ENCODE measurements at places on chromosomes 5 and 9.

- DNase-seq, result no peak
Measured at GRCh38 chr5:77066823-77067442, 20.2 kb downstream of the ZBED3 start.

- DNase-seq, result no peak
Measured at GRCh38 chr5:97840643-97841042, 657.6 kb upstream of the RIOK2 start.

GRCh38 chr5:170410401-170410800, 21.2 kb upstream of the KCNMB1 start:
- DNase-seq, result no peak

DNA sequence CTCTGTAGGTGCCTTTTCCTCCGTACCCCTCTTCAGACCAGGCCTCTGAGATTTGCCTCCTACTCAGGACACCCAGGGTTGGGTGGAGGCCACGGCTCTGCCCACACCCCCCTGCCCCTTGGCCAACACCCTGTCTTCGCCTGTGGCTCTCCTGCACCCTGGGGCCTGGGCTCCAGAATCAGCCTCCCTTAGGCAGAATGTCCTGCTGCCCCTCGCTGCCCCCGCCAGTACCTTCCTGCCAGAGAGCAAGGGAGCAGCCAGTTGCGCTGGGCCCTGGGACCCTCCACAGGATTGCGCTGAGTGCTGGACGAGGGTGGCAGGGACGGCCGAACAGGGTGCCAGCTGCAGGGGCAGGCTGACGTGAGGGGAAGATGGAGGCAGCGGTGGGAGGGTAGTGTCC, 53.5 kb downstream of the COL5A1 start:
- DNase-seq, result no peak

DNA sequence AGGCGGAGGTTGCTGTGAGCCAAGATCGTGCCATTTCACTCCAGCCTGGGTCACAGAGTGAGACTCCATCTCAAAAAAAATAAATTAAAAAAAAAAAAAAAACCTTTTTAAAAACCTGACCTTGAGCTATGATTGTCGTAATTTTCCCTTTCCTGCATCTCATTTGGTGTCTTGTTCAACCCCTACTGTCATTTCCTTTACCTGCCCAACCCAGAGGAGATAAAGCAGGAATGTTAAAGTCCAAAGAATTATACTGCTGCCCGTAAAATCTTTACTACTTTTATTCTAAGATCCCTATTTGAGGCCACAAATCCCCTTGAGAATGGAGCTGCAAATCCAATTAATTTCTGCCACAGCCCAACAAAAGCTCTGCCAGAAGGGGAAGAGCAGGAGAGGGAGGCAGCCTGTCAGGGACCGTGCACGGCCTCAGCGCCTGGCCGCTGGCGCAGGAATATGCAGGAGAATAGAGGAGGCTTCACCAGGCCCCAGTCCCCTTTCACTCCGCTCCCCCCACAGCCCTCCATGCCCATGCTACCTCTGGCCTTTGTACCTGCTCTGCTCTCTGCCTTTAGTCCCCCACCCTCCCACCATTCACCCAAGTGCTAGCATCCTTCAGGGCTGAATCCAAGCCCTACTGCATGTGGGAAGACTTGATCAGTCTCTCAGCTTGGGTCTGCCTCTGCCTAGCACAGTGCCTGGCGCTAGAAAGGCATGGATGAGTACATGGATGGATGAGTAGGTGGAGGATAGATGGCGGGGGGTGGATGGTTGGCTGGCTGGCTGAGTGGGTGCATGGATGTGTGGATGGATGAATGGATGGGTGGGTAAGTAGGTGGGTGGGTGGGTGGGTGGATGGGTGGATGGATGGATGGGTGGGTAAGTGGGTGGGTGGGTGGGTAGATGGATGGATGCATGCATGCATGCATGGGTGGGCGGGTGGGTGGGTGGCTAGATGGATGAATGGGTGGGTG, 99.8 kb upstream of the SARDH start:
- DNase-seq, result no peak

DNA sequence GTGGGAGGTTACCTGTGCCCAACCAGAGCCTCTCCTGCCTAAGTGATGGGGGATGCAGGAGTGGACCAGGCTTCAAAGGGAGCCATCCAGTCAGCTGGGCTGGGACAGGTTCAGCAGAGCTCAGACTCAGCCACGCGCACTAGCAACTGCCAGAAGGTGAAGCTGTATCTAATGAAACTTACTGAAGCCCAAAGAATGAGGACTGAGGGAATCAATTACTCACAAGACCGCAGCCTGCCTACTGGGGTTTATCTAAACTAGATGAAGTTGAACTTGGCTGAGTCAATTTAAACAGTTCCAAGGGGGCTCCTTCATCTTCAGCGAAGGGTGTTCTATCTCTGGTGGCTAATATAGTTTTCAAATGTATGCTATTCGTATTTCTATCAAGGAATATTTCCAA, 11.4 kb downstream of the HAND1 start:
- no peak for DNase-seq

DNA sequence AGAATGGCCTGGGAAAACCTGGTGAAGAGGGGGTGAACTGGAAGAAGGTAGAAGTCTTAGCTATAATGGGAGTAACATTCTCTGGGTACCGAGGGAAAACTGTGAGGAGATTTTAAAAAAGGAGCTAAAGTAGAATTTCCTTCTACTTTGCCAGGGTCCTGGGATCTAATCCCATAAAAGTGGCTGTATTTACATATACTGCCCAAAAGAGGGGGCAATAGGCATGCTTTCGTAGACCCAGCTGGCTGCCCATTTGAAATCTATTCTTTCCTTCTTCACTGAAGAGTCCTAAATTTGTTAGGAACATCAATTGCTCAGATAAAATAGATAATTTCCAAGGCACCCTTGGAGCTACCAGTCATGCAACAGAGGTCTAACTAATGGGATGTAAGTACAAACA, 159.2 kb downstream of the CDC42SE2 start:
- no peak for DNase-seq

DNA sequence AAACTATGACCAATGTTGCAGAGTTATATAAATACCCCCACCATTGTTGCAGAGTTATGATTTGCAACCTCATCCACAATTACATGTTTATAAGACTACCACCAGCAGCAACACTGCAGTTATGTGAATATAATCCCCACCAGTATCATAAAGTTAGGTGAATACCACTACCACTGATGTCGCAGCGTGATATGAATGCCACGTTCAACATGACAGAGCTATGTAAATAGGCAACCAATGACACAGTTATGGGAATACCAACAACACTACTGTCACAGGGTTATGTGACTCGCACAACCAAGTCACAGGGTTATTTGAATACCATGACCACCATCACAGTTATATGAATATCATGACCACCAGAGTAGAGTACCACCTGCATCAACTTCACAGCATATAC, 63.9 kb downstream of the SHC3 start:
- no peak for DNase-seq

GRCh38 chr5:116543501-116543900, 31.1 kb downstream of the SEMA6A start:
- no peak for DNase-seq

DNA sequence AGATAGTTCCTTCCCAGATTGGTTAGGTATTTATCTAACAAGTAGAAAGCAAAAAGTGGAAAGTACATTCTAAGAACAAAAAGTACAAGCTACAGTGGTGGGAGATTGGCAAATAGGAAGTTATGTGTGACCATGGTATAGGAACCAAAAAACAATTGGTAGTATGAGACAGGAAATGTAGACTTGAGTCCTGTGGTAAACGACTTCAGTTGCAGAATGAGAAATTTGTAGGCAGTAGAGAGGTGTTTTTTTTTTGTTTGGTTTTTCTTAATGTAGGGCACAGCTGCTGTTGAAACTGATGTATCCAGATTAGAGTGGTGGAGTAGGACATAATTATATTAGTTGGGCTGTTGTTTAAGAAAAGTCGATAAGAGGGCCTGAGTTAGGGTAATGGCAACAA, 72.0 kb downstream of the CCNH start:
- no peak for DNase-seq

GRCh38 chr5:53543401-53543800, 17.0 kb upstream of the NDUFS4 start:
- DNase-seq, result no peak

DNA sequence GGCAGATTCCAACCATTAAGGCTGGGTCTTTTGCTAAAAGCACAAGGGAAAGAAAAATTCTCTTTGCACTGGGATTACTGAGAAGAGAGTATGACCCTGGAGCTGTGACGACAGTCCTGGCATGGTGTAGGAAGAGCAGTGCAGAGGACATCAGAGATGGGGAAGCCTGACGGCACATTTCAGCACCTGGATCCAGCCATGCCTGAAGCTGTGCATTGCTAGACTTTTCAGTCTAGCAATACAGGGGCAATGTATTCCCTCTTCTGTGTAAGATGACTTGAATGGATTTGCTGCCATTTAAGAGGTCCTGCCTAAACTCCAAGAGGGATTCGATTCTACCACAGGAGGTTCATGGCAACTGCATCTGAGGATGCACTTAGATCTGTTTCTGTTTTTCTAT, 12.3 kb upstream of the MRNIP start:
- no peak for DNase-seq

GRCh38 chr5:11611011-11611410, 293.2 kb downstream of the CTNND2 start:
- no peak for DNase-seq

- no peak for DNase-seq
Measured at GRCh38 chr5:107215611-107216010, 455.1 kb downstream of the EFNA5 start.

- DNase-seq, result no peak
Measured at GRCh38 chr5:10250806-10251276, 761 bp downstream of the CCT5 start.

- DNase-seq, result no peak
Measured at GRCh38 chr5:79521156-79521555, 7.2 kb upstream of the HOMER1 start.

DNA sequence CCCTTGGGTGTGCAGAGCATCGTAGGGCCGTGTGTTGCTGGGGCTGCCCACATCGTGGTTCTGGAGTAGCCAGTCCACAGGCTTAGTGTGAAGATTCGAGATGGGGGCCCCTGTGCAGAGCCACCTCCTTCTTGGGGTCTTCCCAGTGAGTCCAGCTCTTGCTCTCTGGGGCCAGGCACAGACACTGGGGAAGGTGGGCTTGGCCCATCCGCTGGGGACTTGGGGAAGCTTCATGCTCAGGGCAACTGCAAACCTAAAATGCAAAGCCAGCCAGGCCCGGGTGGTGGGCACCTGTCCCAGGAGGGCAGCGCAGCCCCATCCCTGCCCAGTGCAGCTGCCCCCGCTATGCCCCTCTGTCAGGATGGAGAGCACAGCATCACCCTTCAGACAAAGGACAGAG, 46.4 kb upstream of the LRRC14B start:
- DNase-seq, result no peak

- DNase-seq, result no peak
Measured at GRCh38 chr5:154174091-154174490, 16.4 kb upstream of the GALNT10 start.

DNA sequence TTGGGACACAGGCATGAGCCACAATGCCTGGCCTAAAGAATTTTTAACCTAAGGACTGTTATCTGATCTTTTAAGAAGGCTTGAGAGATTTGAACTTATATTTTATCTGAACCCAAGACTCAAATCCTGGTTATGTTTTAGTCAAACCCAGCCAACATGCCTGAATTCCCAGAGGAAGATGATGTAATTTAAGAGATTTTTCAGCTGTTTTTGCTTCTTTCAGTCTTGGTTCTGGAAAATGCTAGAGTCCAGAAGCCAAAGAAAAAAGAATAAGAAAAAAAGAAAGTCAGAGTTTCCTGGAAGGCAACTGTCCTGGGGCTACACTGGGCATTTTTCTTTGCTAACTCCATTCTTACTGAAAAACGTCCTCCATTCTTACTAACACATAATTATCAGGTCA, 85.8 kb downstream of the SNX18 start:
- no peak for DNase-seq

DNA sequence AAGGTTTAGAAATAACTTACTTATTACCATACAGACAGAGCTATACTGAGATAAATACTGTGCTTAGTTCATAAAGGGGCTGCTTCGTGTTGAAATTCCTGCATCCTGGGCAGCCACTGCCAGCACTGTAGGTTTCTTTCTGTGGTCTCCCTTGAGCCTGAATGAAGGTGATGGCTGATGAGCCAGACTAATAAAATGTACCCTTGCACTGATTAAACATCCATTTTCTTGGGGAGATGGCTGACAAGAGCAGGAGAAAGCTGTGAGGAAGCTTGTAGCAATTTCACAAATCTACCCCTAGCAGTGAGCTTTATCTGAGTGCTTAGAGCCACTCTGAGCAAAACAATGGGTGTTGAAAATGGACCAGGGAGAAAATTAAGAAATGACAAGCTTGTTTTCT, 23.3 kb upstream of the ZSWIM6 start:
- DNase-seq, result no peak

- DNase-seq, result no peak
Measured at GRCh38 chr5:73436535-73437100, 12.0 kb downstream of the FOXD1 start.

DNA sequence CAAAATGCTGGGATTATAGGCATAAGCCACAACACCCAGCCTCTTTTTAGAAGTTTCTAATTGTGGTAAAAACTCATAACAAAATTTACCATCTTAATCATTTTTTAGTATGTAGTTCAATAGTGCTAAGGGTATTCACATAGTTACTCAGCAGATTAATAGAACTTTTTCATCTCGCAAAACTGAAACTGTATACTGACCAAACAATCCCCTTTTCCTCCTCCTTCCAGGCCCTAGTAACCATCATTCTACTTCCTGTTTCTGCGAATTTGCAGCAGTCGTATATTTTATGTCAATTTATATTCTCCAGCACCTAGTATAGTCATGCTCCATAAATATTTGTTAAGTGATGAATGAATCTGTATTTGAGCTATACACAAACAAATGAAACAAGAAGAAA, 86.3 kb upstream of the ERBIN start:
- DNase-seq, result no peak

DNA sequence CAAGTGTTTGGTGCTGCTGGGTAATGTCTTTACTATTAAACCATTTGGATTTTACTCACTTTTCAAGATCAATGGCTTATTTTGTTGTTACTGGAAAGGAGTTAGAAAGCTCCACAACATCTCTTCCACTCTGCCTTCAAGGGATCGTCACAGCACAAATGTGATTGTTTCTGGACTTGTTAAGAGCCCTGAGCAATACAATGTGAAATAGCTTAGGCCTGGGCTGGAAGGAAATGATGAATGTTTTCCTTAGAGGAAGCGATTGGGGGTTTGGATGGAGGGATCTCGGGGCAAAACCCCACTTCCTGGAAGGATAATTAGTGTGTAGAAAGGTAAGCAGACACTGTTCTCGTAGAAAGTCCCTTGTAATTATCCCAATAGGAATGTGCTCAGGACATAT, 59.3 kb upstream of the MYO10 start:
- no peak for DNase-seq

DNA sequence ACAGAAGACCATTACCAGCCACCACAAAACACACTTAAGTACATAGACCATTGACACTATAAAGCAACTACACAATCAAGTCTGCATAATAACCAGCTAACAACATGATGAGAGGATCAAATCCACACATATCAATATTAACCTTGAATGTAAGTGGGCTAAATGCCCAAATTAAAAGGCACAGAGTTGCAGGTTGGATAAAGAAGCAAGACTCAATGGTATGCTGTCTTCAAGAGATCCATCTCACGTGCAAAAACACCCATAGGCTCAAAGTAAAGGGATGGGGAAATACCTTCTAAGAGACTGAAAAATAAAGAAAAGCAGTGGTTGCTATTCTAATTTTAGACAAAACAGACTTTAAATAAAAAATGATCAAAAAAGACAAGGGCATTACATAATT, 113.6 kb upstream of the CD180 start:
- DNase-seq, result no peak
